ENCODE measurements at places on chromosomes 13 and 19. TPM values are rescaled to one million over a fixed set of nuclear protein-coding genes. Genes with fewer than 3 reads are reported as not detected.

Gene CYP4F8
- not detected for total RNA-seq

Gene EID2B
- total RNA-seq = 3.3 TPM

Gene OR7G1
- not detected for total RNA-seq

Gene ZNF556
- 2.3 TPM for total RNA-seq

Measured in mammary epithelial cell (primary cell).